ENCODE measurements at places on chromosomes 7 and 10.

DNA sequence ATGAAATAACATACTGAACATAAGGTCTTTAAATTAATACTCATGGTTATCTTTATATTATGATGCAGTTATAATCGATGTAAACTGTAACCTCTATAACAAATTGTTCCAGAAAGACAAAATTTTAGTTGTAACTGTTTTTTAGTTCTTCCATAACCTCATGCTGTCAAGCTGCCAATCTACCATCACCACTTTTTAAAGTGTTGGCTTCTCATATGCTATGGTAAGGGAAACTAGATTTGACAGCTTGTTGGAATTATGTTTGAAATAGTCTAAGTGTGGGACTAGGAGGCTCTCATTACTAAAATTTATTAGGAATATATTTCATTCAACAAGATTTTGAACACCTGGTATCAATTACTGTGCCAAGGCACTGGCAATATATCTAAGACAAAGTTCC lies 105.4 kb downstream of the NRBF2 start:
- DNase-seq = no peak

DNA sequence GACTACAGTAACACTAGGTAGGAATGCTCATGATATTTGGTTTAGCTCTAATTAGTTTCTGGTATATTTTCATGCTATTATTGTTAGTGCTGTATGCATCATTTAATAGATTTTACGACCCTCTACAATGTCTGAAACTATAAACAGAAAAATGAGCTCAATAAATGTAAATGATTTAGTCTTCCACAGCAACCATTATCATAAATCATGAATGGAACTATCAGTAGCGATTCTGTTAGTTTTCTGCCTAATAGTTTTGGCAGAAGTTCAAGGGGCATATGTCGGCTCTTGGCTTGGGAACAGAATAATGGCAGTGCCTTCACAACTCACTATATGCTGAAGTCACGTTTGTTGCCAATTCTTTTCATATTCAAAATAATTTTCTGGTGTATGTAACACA lies 494.8 kb downstream of the PARD3 start:
- DNase-seq = no peak

- DNase-seq = no peak
Observed at GRCh38 chr10:85901599-85901998, 465.0 kb downstream of the GRID1 start.

GRCh38 chr10:122056431-122057094 lies 67.6 kb downstream of the TACC2 start:
- DNase-seq = no peak

DNA sequence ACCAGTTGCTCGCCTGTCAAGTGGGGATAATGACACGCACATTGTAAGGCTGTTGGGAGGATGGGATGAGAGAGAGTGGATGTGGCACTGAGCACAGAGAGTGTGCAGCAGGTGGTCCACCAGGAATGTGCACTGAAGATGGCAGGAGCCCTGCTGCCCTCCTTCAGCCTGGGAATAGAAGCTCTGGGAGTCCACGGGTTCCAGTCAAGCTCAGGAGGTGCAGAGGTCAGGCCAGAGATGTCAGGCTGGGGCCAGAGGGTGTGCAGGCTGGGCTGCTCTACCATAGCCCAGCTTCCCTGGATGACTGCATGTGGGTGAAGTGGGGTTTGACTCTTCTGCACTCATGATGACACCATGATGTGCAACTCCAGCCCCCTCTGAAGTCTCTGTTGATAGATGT lies 58.7 kb downstream of the C10orf120 start:
- DNase-seq = no peak

DNA sequence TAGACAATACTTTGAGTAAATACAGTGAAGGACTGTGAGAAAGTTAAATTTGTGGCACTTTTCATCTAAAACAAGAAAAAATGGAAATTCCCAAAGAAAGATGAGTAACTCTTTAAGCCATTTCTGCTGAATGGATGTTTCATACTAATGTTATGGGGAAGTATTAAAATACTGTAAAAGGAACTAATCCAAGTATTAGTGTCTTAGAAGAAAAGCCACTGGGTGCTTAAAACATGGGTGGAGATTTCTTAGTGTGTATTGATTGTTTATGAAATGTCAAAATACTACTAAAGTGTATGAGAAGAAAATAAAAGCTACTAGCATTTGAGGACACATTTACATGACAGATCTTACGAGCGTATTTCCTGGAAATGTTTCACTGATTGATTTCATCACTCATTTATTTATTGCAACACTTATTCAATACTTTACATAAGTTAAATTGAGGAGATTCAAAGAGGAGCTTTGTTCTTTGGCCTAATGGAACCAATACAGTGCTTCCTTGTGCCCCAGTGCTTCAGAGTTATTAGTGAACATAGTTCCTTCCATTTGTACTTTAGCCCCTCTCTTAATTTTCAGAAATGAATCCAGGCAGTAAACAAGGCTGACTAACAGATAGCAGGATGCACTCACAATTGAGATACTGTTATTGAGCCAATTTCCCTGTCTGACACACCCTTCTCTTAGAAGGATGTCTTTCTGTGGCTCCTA lies 155.5 kb upstream of the AHR start:
- no peak for DNase-seq

- DNase-seq = no peak
Observed at GRCh38 chr7:151529842-151530241, 10.1 kb upstream of the RHEB start.

DNA sequence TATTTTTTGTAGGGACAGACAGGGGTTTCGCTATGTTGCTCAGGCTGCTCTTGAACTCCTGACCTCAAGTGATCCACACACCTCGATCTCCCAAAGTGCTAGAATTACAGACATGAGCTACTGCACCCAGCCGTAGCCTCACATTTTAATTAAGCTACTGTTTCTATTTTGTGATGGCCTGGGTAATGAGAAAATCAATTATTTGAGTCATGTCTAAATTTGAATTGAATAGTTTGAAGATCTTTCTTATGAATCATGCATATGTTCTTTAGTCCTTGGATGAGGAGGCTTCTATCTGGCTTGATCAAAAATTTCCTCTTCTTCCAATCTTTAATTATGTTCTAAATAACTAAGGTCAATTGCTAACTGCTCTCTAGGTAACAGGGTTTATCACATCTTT lies 175.0 kb downstream of the REEP3 start:
- DNase-seq = no peak

All from stimulated activated CD4-positive, alpha-beta T cell treated with anti-CD3 and anti-CD28 coated beads, Interleukin-2, amount 100 ng/mL, for 24 hours (primary cell).